ENCODE measurements at places on chromosomes 11 and 22.
A peak's percentile ranks its signal among the peaks of the same experiment; 100 is the strongest.

GRCh38 chr11:118921121-118921928 is 4.4 kb downstream of the BCL9L start:
- DNase-seq, result no peak

DNA sequence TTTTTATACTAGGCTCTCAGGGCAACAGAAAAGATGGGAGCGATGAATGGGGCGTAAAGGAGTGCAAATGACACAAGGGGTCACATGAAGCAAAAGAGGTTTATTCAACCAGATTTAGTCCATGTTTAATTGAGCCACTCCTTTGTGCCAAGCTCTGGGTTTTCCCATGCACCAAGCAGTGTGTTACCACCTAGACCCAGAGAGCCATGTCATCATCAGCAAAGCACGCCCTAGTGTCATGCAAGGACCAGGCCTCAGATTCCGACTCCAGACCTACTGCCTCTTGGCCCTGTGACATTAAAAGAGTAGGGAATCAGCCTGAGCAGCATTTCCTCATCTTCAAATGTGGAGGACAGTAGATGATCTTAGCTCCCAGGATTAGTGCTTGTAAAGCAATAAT is 1.1 kb upstream of the IGLL5 start:
- no peak for DNase-seq

- DNase-seq, result no peak
Observed at GRCh38 chr11:70020336-70021214, 57.5 kb upstream of the ANO1 start.

DNA sequence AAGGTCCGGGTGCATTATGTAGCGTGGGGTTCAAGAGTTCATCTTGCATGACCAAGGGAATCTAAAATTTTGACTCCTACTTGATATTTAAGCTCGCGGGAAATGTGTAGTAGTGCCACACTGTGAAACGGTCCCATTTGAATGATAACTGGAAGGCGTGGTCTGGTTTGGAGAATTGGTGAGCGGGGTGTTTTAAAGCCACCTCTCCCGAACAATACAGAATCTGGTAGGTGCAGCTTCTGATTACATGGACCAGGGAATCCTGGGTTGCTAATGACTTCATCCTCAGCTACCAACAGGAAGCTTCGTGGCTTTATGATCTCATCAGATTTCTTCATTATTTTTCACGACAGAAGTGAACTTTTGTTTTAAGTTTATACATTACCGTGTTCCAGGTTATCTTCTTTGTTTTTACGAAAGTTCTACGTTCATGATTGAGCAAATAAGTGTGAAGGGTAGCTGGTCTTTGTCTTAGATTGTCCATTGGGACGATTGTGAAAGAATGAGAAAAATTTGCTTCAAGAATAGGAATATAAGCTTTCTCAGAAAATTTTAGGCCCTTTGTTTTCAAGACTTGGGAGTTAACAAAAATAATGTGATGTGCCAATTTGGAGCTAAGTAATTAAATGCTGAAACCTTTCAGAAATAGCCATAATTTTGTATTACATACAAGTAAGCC is 1.7 kb downstream of the QSER1 start:
- peak; percentile 73 for DNase-seq

- DNase-seq, result no peak
Observed at GRCh38 chr11:1906181-1906580, 13.3 kb upstream of the TNNT3 start.
